ENCODE measurements at places on chromosomes 11 and 22.

GRCh38 chr11:104370478-104370877 lies 206.5 kb upstream of the PDGFD start:
- no peak for DNase-seq

- DNase-seq: no peak
Observed at GRCh38 chr11:118217575-118217974, 7.2 kb downstream of the JAML start.

GRCh38 chr11:11543656-11544055 lies 78.1 kb downstream of the GALNT18 start:
- DNase-seq: no peak

DNA sequence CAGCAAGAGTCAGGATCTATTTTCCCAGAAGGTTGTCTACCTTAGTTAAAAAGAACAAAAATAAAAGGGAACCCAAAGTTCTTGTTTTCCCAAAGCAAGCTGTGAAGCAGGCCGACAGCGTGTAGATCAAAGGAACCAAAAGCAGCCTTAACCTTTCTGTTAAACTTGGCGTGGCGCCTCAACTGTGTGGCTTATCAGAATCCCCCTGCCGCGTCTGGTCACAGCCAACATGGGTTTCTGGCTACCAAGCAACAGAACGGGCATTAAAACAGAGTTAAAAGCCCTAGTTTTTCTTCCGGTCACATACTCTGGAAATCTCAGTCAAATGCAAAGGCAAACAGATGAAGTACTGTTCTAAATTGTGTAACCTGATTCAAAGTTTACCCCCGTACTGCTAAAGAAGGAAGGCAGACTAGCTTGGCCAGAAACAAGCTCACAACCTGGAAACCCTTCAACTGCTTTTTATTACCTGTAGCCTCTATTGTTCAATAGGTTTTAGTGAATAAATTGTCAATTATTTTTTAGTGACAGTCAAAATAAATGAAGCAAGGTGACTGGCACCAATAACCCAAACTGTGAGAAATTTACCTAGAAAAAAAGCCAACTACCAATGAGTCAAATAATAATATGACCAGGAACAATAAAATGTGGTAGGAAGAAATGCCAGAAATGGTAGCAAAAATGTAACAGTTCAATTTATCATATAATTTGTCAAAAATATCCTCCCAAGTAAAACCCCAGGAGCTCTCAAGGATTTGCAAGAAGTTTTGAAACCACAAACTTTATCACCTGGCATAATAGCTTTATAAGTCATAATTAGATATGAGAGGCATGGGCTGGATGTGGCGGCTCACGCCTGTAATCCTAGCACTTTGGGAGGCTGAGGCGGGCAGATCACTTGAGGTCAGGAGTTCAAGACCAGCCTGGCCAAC lies 21.4 kb downstream of the CHKA start:
- DNase-seq: peak; percentile 14

Data from midbrain (tissue), 1 donor.